Caki2 (cell line): ENCODE measurements at places on chromosomes 2 and 18. TPM values are rescaled to one million over a fixed set of nuclear protein-coding genes. Genes with fewer than 3 reads are reported as not detected.

The DAPL1 gene
- not detected in 2 replicates for total RNA-seq

GRCh38 chr2:121976926-121977325 lies 221.5 kb downstream of the TSN start:
- DNase-seq, result no peak

DNA sequence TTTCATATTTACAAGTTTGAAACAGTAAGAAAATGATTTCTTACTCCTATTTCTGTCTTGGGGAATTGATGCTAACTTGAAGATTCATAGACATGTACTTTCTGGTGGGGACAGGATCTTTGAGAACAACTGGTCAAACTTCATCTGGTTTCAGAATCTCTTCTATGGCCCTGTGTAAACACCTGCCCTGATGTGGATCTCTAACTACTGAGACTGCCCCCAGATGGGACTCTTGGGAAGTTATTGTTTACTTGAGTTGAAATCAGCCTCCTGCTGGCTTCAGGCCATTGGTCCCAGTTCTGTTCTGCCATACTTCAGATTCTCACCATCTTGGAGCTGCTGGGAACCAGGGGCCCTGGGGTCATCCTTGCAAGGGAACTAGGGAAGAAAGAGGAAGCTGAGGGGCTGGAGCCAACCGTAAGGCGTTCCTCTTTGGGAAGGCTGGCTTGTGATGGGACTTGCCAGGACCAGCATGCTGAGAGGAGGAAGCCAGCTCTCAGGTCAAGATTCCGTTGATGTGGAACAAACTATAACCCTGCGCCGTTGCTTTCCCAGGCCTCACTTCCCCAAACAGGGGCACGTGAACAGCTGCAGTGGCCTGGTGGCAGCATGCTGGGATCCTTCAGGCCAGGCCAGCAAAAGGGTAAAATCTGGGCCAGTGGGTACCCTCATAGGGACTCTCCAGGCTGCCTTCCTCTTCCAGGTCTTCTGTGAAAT lies 135.5 kb upstream of the CXCR4 start:
- DNase-seq, result no peak

DNA sequence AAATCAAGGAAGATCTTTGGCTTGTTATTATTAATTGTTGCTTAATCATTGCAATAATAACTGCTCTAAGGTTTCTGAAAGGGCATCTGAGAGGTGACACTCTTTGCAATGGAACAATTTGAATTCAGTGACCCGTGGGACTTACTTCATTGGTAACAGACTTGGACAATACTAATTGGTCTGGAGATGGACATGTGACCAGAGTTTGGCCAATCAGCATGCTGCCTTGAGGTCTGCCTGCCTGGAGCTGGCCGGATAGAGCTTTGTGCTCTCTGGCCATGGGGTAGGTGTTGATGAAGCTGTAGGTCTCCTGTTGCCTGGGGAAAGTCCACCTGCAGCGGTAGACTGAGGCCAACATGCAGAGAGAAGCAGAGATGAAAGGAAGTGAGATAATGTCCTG lies 24.0 kb upstream of the VPS4B start:
- no peak for DNase-seq

- no peak for DNase-seq
These were observed 165.4 kb upstream of the SPOPL start for GRCh38 chr2:138336146-138336545.

DNA sequence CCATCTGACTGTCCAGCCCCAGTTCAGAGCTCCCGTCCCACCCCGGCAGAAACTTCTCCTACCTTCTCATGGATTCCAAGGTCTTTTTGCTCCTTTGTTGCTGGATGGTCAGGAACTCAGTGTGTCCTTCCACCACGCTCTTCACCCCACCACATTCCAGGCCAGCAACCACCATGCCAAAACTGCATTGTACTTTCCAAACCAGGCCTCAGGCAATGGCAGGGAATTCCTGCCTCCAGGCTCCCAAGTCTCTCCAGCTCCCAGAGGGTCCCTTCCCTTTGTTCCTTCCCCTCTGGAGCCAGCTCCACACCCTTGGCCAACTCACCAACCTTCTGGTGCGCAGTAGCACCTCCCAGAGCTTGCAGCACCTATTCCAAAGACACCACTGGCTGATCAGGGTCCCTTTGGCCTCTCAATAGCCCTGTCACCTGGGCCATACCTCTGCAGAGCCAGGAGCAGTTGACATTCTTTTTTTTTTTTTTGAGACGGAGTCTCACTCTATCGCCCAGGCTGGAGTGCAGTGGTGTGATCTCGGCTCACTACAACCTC lies 8.1 kb downstream of the CHMP1B start:
- no peak for DNase-seq

- no peak for DNase-seq
These were observed 597.5 kb upstream of the NRXN1 start for GRCh38 chr2:51629406-51629805.

The SYT4 gene
- total RNA-seq, result not detected in 2 replicates

- DNase-seq, result no peak
These were observed 18.3 kb downstream of the MAIP1 start for GRCh38 chr2:199973703-199974102.

DNA sequence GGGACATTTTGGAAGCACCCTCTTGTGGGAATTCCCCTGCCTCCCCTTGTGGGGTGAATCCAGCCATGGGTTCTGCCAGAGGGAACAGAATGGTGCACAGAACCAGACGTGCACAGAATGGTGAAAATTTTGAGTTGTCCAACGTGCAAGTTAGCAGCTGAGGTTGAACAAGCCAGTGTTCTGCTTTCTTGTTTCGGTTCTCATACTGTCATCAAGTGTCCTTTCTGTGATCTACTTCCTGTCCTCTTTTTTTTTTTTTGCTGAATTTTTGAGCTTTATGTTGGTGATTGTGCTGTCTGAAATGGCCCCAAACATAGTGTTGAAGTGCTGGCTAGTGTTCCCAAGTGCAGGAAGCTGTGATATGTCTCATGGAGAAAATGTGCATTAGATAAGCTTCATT lies 21.5 kb upstream of the REEP1 start:
- DNase-seq, result no peak

The ASXL3 gene
- not detected in 2 replicates for total RNA-seq

GRCh38 chr18:64083916-64084315 lies 65.0 kb downstream of the LINC00305 start:
- DNase-seq, result no peak
